Stimulated activated CD4-positive, alpha-beta T cell treated with anti-CD3 and anti-CD28 coated beads, Interleukin-4, amount 100 ng/mL, for 48 hours (primary cell): ENCODE measurements at places on chromosomes 2 and 18.
A peak's percentile ranks its signal among the peaks of the same experiment; 100 is the strongest.

- peak; percentile 47 for DNase-seq
These were observed 575 bp downstream of the HSPD1 start for GRCh38 chr2:197498937-197499593.

GRCh38 chr2:102661846-102662245 is 42.5 kb downstream of the SLC9A2 start:
- no peak for DNase-seq

DNA sequence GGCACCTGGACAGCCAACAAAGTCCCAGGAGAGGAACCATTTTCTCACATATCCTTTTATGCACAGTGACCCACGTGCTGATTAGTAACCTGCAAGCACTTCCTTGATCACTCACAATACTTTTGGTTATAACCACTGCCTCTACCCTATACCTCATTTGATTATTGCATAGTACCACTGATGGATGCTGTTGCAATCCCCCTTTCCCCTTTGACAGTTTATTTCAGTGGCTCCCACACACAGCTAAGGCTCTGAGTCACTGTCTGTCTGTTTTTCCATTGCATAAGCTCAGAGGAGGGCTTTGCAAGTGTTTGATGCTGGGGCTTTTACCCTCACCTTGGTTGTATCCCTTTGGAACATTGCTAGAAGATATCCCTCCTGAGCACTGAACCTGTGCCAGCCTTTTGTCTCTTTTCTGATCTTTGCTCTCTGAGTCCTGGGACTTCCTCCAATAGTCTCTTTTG is 101.7 kb upstream of the RBBP8 start:
- no peak for DNase-seq

GRCh38 chr2:79758749-79759282 is 246.0 kb downstream of the CTNNA2 start:
- no peak for DNase-seq

DNA sequence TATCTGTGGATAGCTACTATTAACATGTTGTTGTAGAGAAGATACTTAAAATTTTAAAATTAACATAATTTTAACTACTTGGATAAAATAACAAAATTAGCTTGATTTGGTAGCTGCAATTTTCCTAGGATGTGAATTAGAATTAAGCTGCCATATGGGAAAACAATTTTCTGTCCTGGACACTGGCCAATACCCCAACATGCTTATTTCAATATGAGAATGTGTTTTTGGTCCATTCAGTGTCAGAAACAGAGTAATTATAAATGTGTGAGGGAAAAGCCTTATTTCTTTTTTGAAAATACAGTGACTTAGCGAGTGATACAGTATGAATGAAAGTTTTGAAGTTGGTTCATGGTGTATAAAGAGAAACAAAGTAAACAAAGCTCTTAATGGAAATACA is 948.3 kb upstream of the GYPC start:
- DNase-seq: no peak

DNA sequence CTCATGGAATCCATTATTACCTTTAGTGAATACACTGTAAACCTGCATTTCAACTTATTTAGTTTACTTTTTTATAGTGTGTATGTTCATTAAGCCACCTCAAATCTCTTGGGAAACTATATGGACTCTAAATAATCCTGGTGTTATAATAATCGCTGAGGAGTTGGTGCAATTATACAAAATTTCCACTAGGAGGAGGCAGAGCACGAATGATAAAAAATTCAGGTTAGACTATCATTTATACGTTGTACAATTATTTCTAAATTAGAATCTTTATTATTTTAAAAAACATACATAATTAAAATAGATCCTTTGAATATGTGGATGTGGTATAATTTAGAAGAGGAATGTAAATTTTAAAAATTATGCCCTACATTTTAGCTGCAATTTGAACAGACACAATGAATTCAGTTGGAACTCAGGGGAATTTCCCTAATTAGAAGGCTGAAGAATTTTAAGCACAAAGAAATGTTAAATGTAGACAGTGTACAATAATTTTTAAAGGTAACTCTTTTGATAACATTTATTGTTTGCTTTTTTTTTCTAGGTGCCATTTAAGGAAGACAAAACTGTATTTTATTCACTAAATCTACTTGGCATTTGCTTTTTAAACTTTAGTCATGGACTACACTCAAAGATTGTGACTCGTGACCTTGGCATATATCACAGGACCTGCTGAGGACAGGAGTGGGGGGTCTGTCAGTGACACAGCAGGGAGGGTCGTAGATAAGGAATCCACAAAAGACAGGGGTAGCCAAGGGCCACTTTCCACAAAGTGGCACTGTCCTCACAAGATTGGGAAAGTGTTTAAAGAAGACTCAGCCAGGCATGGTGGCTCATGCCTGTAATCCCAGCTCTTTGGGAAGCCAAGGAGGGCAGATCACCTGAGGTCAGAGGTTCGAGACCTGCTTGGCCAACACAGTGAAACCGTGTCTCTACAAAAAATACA is 45.5 kb downstream of the RAB12 start:
- no peak for DNase-seq

GRCh38 chr2:29011418-29012060 is 30.4 kb downstream of the TOGARAM2 start:
- peak; percentile 30 for DNase-seq

DNA sequence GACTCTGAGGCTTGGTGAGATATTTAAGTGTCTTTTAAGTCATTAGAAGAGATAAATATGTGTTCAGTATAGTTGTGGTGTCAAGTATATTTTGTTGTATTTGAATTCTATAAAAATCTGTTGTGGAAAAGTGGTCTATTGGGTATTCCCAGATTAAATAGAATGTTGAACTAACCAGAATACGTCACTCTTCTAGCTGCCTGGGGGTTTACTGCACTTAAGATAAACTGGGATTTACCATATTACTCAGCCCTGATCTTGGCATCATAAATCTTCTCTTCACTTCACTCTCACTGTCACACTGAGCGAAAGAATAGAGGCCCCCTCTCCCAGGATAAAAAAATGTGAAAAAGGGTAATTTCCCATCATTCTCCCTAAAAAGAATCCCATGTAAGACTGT is 129.8 kb downstream of the BCL2 start:
- DNase-seq: no peak

DNA sequence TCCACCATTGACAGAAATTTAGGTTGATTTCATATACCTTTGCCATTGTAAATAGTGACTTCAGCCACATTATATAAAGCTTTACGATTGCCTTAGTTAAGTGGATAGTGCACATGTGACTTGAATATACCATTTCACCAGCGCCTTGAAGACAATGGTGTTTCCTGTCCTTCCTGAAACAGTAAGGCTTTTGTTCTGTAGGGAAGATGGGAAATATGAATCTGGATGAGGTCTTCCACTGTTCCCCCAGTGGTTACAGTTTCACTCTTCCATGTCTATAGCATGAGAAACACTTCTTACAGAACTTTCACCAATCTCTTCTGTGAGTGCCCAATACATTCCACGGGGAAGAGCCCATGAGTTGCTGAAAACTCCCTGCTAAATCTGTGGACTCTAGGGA is 240.5 kb downstream of the TRIB2 start:
- DNase-seq: no peak

- DNase-seq: no peak
These were observed 98.1 kb upstream of the ZFP36L2 start for GRCh38 chr2:43324259-43325106.

DNA sequence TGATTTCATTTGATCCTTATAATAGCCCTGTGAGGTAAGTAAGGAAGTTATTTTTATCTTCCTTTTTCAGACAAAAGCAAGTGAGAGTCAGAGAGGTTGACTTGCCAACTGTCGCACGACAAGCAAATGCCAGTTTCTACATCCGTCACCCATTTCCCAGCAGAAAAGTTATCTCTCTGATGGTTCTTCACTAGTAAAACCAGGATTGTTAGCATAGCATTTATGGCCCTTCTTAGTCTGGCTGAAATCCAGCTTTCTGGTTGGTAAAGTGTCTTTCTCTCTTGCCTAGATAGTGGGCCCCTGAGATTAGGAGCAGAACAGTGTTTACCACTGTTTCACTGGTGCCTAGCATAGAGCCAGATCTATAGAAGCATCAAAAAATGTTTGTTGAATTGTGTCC is 7.1 kb upstream of the XDH start:
- no peak for DNase-seq

GRCh38 chr2:136510244-136510643 is 255.1 kb upstream of the THSD7B start:
- DNase-seq: no peak

DNA sequence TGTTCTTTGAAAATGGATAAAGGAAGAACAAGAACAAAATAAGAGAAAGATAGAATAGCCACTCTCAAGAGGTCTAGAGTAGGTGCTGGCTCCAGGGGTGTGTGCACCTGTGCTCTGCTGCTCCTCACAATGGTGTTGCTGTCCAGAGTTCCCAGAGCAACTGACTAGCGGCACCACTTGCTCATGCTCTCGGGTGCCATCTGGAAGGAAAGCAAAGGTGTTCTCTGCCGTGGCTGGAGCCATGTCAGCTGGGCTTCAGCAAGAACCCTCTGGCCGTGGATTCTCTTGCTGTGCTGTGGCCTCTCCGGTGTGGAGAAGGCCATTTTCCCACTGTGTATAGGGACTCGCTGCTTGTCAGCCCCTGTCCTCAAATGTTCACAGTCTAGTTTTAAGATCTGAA is 114.6 kb upstream of the TEX51 start:
- DNase-seq: no peak

GRCh38 chr2:62525549-62526269 is 19.7 kb upstream of the TMEM17 start:
- no peak for DNase-seq

- DNase-seq: no peak
These were observed 386.5 kb upstream of the SLC39A10 start for GRCh38 chr2:195270466-195271039.

DNA sequence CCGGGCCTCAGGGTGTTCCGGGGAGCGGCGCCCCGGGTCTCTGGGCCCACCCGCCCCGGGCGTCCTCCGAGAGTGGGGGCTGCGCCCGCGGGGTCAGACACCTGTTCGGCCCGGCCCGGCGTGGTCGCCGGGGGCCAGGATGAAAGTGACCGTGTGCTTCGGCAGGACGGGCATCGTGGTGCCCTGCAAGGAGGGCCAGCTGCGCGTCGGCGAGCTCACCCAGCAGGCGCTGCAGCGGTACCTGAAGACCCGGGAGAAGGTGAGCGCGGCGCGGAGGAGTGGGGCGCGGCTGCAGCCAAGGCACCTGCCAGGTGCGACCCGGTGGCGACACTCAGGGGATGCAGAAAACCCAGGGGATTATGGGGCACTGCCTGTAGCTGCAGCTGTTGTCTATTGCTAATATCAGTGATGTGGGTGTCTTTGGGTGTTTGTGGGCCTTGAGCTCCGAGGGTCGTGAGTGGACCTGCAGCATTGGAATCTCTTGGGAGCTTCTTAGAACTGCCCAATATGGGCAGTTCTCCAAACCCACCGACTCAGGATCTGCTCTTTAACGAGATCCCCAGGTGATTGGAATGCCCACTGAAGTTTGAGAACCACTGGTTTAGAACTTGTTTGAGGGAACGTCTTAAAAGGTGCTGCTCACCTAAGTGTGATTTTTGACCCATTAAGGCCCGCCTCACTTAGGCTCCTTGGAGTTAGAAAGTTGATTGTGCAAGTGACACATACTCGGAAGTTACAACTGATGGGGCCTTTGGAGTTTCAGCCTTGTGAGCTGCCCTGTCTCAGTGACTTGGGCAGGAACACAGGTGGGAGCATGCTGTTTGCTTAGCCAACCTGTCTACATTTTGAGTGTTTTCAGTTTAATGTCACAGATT is 823 bp downstream of the PARD3B start:
- DNase-seq: no peak

GRCh38 chr2:55896633-55897032 is 26.9 kb downstream of the EFEMP1 start:
- no peak for DNase-seq

DNA sequence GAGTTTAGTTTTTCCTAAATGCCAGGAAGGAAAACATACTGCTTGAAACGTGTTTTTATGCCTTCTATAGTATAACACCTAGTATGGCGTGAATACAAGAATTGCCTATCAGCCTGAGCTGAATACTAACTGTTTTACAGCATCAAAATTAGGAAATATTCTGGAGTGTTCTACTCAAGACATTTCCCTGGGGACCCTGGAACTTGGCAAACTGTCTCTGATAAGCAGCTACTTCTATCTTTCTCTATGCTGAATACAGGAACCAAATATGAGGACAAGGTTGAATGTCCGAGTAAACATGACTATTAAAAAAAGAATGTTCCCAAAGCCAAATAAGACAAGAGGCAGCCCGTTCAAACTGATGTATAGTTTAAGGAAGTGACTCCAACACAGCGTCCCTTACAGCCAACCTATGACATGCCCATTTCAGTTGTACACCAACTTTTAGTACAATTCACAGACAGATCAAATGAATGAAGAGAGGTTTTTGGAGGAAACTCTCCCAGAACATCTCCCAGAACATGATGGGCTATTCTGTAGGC is 951.3 kb upstream of the ACVR2A start:
- no peak for DNase-seq

- no peak for DNase-seq
These were observed 50.4 kb upstream of the ERMN start for GRCh38 chr2:157376041-157376440.

GRCh38 chr2:128036748-128037607 is 9.1 kb upstream of the SAP130 start:
- no peak for DNase-seq

- no peak for DNase-seq
These were observed 38.4 kb upstream of the MYO1B start for GRCh38 chr2:191206613-191207471.

GRCh38 chr2:237927135-237927534 is 39.7 kb upstream of the UBE2F start:
- DNase-seq: no peak

DNA sequence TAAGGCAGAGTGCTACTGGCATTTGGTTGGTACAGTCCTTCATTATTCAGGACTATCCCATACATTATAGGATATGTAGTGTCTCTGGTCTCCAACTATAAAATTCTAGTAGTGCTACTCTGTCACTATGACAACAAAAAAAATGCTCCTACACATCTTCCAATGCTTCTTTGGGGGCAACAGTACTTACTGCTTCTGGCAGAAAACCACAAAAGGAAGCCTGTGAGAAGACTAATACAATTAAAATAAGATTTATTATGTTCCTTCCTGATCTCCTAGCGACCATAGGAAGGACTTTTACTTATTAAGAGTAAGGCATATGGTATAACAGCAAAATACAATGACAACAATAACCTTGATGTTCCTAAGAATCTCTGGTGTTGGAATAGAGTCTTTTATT is 48.4 kb upstream of the CPO start:
- no peak for DNase-seq

GRCh38 chr2:85504778-85505261 is 34.1 kb upstream of the MAT2A start:
- DNase-seq: no peak

- DNase-seq: no peak
These were observed 61.2 kb upstream of the RBBP8 start for GRCh38 chr18:22871809-22872525.

GRCh38 chr18:75783566-75784281 is 356.2 kb upstream of the SMIM21 start:
- no peak for DNase-seq

DNA sequence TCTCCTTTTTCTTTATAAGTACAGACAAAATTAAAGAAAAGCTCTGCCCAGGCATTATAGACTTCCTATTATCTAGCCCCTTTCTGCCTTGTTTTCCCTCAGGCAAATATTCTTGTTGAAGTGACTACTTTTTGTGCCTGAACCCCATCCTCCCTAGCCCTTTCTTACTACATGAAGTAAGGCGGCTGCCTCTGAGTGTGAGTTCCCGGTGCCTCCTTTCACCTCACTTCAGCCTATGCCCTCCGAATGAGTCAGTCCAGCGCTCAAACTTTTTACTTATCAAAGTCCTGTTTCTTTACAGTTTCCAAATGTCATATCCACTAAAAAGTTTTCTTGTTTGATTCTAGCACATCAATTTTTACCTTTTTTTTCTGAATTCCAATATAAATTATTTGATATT is 778.3 kb upstream of the NRXN1 start:
- DNase-seq: no peak
